ENCODE measurements at places on chromosomes 7 and 10.

GRCh38 chr7:94658826-94659225, 2.9 kb upstream of the SGCE start:
- H3K27me3 ChIP-seq: peaks cover 15% of the 10 kb centered on the region
- H3K36me3 ChIP-seq: no peaks in the 10 kb centered on the region
- peaks cover 29% of the 10 kb centered on the region for H3K4me1 ChIP-seq
- no peak overlapping the region for H3K4me3 ChIP-seq
- no peak for DNase-seq
- no peak overlapping the region for H3K27ac ChIP-seq

GRCh38 chr10:64363687-64364086, 842.5 kb downstream of the REEP3 start:
- no peaks in the 10 kb centered on the region for H3K27me3 ChIP-seq
- DNase-seq: no peak
- H3K4me3 ChIP-seq: no peak overlapping the region
- H3K4me1 ChIP-seq: no peaks in the 10 kb centered on the region
- no peaks in the 10 kb centered on the region for H3K36me3 ChIP-seq
- H3K27ac ChIP-seq: no peak overlapping the region

DNA sequence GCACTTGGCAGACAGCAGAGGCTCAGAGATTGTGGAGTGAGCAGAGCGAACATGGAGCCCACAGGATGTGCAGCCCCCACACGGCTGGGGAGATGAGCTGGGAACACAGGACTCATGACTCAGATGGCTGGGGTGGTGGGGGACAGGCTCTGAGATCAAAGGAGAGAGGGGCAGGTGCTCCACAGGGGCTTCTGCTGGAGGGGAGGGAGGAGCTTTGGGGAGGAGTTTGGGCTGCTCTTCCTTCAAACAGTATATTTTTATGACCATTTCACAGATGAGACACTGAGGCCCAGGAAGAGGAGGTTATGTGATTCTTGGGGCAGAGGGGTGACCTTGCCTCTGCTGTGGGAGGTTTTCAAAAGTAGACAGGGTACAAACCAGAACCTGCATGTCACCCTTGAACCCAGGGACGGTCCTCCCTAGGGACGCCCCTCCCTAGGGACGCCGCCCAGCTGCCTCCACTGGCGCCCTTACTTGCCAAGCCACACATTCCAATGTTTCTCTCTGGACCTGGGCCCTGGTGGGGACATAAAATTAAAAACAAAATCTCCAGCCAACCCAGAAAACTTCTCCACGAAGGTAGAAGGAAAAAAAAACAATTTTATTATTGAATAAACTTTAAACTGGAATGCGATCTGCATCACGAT, 981 bp upstream of the CRYGN start:
- peak overlapping the region; percentile 41 for H3K27ac ChIP-seq
- H3K27me3 ChIP-seq: no peaks in the 10 kb centered on the region
- no peak overlapping the region for H3K4me3 ChIP-seq
- H3K36me3 ChIP-seq: no peaks in the 10 kb centered on the region
- H3K4me1 ChIP-seq: peaks cover 37% of the 10 kb centered on the region

GRCh38 chr7:88169717-88170320, 50.0 kb downstream of the SRI start:
- no peak overlapping the region for H3K4me3 ChIP-seq
- DNase-seq: no peak

DNA sequence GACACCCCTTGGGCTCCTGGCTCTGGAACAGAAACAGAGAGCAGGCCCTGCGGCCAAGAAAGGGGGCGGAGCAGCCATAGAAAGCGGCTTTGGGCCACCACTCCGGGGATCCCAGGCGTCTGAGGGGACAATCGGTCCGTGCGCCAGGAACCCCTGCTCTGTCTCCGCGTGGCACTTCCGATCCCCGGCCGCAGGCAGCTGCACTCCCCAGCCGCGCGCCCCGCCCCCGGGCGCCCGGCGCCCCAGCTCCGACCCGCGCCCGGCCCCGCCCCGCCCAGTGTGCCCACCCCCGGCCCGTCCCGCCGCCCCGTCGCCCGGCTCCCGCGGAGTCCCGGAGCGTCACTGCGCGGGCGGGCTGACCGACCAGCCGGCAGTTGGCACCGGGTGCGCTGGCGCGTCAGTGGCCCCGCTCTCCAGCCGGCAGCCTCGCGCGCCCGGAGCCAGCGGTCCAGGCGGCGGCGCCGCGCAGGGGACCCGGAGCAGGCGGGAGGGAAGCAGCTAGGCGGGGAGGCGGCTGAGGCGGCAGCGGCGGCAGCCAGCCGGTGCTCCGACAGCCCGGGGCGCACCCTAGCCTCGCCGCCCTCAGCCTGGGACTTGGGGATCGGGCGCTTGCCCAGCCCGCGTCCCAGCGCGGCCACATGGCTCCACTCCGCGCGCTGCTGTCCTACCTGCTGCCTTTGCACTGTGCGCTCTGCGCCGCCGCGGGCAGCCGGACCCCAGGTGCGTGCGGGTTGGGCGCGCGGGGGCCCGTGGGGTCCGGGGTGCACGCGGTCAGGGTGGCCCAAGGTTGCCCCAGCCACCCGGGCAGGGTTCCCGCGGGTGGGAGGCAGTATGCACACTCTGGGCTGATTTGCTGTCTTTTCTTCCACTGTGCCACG, at the start of gene ADAMTS14:
TSS of gene ADAMTS14 (plus strand) at position 342 of the 878 bp plus-strand sequence. CDS start at position 639, 297 bp downstream.
- H3K36me3 ChIP-seq: no peaks in the 10 kb centered on the region
- no peak within 1 kb of the TSS for H3K4me3 ChIP-seq
- H3K27ac ChIP-seq: no peak within 1 kb of the TSS
- no peaks in the 10 kb centered on the region for H3K4me1 ChIP-seq
- peaks cover 40% of the 10 kb centered on the region for H3K27me3 ChIP-seq

DNA sequence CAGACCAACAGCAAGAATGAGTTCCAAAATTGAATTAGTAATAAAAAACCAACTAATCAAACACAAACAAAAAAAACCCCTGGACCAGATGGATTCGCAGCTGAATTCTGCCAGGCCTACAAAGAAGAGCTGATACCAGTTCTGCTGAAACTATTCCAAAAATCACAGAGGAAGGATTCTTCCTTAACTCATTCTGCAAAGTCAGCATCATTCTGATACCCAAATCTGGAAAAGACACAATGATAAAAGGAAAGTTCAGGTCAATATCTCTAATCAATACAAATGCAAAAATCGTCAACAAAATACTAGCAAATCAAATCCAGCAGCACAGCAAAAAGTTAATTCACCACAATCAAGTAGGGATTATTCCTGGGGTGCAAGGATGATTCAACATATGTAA, 6.1 kb upstream of the ABCA13 start:
- H3K4me1 ChIP-seq: no peaks in the 10 kb centered on the region
- H3K4me3 ChIP-seq: no peak overlapping the region
- H3K36me3 ChIP-seq: no peaks in the 10 kb centered on the region
- DNase-seq: no peak

DNA sequence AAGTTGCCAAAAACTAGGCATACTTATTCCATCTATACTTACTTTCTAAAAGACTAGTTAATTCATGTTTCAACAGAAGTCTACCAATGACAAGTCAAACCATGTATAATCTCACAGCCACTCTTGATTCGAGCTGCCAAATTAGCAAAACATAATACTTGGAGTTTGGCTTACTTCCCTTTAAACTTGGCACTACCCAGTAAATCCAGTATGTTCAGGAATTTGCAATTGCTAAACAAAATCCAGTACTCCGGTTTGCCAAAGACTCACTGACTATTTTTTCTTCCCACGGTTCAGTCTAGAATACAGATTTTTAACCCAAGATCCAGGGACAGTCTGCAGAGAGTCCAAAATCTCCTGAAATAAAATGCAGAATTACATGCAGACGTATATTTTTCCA, 4.6 kb downstream of the OAT start:
- H3K27me3 ChIP-seq: no peaks in the 10 kb centered on the region
- H3K4me1 ChIP-seq: peaks cover 8% of the 10 kb centered on the region
- no peak overlapping the region for H3K4me3 ChIP-seq

DNA sequence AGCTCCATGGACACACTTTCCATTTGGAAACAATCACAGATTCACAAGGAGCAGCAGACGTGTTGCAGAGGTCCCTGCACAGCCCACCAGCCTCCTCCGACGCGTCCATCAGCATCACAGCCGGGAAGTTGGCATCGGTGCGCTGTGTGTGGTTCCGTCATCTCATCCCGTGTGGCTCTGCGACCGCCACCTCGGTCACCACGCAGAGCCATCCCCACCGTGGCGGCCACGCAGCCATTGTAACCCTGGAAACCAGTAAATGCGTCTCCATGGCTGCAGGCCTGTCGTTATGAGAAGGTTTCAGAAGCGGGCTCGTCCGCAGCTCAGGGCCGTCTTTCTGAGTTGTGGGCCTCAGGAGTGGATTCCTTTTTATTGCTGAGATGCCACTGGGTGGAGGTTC, 36.0 kb downstream of the FOXK1 start:
- no peak overlapping the region for H3K27ac ChIP-seq
- H3K27me3 ChIP-seq: no peaks in the 10 kb centered on the region
- DNase-seq: no peak
- peaks cover 34% of the 10 kb centered on the region for H3K4me1 ChIP-seq
- H3K36me3 ChIP-seq: peaks cover 14% of the 10 kb centered on the region

DNA sequence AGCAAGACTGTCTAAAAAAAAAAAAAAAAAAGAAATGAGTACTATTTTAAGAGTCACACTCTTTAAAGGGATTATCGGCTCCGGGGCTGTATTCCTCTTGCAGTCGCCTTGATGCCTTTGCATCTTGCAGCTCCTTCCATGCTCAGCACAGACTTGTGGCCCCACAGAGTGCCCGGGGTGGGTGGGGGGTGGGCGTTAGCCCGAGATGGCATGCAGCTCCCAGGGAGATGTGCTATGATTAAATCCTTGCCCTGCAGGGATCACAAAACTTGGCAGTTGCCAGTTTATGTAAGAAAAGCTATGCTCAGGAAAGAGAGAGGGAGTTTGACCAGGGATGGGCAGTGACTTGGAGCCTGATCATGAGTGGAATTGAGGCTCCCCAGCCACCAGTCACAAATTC, 81.9 kb downstream of the CCDC3 start:
- H3K36me3 ChIP-seq: no peaks in the 10 kb centered on the region
- no peak overlapping the region for H3K27ac ChIP-seq
- DNase-seq: no peak
- H3K27me3 ChIP-seq: no peaks in the 10 kb centered on the region

- H3K36me3 ChIP-seq: no peaks in the 10 kb centered on the region
- no peak overlapping the region for H3K4me3 ChIP-seq
- no peaks in the 10 kb centered on the region for H3K4me1 ChIP-seq
- H3K27ac ChIP-seq: no peak overlapping the region
- H3K27me3 ChIP-seq: no peaks in the 10 kb centered on the region
Measured at GRCh38 chr7:34622771-34623250, 35.2 kb upstream of the NPSR1 start.

- H3K4me3 ChIP-seq: no peak overlapping the region
- H3K36me3 ChIP-seq: no peaks in the 10 kb centered on the region
- peaks cover 7% of the 10 kb centered on the region for H3K4me1 ChIP-seq
- DNase-seq: no peak
- no peak overlapping the region for H3K27ac ChIP-seq
Measured at GRCh38 chr10:93083743-93084539, 10.2 kb downstream of the CYP26A1 start.

GRCh38 chr7:100875356-100875751, 451 bp downstream of the SRRT start:
- H3K4me3 ChIP-seq: peak overlapping the region; percentile 96
- H3K36me3 ChIP-seq: peaks cover 21% of the 10 kb centered on the region
- H3K27ac ChIP-seq: peak overlapping the region; percentile 91
- no peaks in the 10 kb centered on the region for H3K27me3 ChIP-seq
